ENCODE measurements at places on chromosomes 6 and 20.

GRCh38 chr20:15362849-15363248 lies 1025.4 kb upstream of the FLRT3 start:
- no peak for DNase-seq

DNA sequence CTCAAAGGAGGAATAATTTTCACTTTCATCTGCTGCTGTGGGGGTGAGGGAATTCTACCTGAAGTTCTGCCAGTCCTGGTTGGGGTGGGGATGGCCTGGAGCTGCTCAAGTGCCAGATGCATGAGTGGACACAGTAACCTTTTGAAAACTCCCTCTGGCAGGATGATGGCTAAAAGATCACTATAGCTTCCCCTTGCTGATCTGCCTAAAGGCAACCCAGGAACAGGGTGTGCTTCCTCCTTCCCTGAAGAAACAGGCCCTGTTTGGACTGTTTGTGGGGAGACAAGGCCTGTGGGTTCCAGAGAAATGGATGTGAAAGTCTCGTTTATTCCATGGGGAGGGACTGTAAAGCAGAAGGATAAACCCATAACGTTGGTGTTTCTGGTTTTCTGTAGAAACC lies 176.9 kb downstream of the DTNBP1 start:
- DNase-seq, result no peak

- DNase-seq, result peak; percentile 85
Measured at GRCh38 chr6:16130932-16131387, 2.1 kb downstream of the MYLIP start.

GRCh38 chr20:32962053-32962452 lies 42.2 kb downstream of the SUN5 start:
- DNase-seq, result no peak

DNA sequence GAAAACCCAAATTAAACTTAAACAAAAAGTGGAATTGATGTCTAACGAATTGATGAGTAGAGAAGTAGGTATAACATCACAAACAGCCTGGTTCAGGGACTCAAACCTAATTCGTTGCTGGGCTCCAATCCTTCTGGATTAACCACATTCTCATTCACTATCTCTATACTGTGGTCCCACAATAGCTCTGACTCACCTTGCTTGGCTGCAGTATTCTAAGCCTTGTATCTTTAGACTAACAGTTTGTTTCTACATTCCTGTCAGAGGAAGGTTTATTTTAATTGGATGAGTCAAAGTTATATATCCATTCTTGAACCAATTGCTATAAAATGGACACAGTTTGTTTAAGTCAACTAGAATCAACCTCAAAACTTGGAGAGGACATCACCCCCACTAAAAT lies 530.5 kb upstream of the PTCHD4 start:
- DNase-seq, result no peak

- DNase-seq, result no peak
Measured at GRCh38 chr6:125393449-125393858, 91.7 kb upstream of the HDDC2 start.

DNA sequence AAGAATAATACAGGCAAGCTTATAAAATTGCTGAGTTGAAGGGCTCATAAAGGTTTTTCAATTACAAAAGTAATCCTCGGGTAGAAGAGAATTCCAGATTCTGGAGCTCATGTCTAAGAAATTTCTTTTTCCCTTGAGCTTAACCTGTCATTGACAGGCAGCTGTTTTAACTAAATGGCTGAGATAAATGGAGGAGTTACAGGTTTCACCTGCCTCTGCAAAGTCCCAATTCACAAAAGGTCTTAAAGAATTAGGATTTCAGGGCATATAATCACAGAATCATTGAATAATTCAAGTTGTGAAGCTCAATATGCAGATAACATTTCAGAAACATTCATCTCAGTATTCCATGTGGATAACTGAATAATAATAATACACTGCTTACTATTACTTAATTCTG lies 660.1 kb upstream of the NRSN1 start:
- no peak for DNase-seq

GRCh38 chr6:141548966-141549365 lies 583.8 kb upstream of the GJE1 start:
- DNase-seq, result no peak

DNA sequence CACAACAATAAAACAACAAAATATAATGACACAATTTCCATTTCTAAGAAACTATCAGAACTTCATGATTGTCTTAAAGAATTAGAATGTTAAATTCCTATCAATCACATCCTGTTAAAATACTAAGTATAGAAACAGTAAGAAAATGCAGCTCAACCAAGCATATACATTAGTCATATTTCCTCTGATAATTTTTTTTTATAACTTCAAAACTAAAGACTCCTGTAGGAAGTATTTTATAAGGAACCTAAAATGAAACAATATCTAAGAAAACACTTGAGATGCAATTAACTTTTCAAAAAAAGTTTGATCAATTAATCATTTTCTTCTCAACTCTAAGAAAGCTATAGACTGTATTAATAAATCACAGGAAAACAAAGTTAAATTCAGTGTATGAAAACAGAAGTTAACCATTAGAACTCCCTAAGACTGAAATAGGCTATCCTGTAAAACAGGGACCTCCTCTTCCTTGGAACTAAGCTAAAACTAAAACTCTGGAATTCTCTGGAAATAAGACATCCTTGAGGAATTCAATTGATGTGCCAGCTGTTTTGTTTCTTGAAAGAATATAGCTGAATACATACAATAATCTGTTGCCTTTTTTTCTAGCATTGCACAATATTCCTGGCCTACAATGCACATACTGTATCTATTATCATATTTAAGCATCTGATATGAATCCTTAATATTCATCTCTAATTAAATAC lies 19.8 kb downstream of the FKBP5 start:
- DNase-seq, result no peak

DNA sequence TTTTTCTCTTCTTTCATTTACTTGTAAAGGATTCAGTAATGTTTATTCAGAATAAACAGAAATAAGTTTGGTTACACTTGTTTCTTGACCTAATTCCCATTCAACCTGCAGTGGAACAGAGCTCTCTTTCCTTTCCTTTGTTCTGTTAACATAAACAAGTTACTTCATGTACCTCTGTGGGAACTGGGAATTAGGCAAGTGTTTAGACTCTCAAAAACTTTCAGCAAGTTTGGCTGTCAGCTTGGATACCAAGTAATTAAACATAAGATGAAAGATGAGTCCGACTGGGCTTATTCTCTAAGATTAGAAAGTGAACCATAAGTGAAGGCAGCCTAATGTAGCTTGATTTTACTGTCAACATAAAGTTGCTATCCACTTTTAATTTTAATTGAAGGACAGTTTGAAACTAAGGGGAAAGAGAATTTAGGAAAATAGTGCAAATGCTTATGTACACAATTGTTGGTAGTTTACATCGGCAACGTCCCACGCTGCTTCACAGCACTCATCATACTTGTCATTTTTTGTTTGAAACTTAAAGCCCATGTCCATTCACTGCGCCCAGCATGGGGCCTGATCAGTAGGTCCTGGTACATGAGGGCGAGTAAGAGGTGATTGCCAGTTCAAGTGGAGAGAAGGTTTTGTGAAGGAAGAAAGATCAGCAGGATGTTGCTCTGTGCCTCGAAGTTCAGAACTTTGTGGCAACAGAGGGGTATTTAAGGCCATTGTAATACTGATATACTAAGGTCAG lies 113.0 kb downstream of the PLEKHG1 start:
- no peak for DNase-seq

DNA sequence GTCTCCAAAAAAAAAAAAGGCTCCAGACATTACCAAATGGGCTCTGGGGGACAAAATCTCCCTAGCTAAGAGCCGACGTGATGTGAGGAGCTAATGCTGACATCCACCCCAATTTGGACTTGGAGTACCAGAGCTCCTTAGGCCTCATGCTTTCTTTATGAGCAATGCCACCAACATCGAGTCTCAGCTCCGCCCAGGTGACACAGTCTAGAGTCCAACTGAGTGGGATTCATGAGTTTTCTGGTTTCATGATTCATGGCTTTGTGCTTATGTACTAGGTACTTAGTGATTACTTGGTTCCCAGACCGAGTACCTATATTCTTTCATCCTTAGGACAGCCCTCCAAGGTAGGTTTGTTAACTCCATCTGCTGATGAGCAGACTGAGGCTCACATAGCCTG lies 4.4 kb downstream of the ANKRD60 start:
- DNase-seq, result no peak
